Psoas muscle (tissue), 8 donors: ENCODE measurements at places on chromosomes 11 and 22. TPM values are rescaled to one million over a fixed set of nuclear protein-coding genes. Genes with fewer than 3 reads are reported as not detected.

- DNase-seq = no peak
Measured at GRCh38 chr11:58786693-58787092, 55.0 kb upstream of the GLYAT start.

- no peak for DNase-seq
Measured at GRCh38 chr22:30705710-30706651, 11.3 kb downstream of the OSBP2 start.

DNA sequence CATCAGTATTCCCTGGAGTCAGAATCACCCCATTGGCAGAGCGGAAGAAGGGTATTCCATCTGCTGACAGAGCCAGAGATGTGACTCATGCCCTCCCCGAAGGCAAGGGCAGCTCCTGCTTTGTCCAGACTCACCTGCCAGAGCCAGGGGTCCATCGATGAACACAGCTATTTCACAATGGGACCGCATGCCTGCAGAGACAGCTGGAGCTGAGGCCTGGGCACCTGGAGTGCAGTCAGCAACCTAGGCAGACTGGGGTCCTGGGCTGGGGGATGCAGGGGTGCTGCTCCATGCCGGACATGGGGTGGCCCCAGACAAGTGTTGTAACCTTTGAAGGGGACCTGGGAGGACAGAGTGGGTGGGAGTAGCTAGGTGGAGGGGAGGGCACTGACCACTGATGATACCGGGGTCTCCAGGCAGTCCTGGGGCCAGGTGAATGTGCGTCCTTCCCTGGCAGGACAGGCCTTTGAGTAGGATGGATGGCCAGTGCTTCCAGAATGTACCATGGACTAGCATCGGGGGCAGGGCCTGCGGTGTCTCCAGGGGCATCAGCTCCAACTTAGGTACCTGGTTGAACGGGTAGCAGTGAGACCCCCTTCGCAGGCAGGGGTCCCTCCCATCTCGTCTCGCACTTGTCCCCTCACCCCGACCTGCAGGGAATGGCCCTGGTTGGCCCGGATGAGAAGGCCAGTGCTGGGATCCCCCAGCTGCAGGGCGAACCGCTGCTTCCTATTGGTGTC, 1.7 kb downstream of the TRPT1 start:
- no peak for DNase-seq

DNA sequence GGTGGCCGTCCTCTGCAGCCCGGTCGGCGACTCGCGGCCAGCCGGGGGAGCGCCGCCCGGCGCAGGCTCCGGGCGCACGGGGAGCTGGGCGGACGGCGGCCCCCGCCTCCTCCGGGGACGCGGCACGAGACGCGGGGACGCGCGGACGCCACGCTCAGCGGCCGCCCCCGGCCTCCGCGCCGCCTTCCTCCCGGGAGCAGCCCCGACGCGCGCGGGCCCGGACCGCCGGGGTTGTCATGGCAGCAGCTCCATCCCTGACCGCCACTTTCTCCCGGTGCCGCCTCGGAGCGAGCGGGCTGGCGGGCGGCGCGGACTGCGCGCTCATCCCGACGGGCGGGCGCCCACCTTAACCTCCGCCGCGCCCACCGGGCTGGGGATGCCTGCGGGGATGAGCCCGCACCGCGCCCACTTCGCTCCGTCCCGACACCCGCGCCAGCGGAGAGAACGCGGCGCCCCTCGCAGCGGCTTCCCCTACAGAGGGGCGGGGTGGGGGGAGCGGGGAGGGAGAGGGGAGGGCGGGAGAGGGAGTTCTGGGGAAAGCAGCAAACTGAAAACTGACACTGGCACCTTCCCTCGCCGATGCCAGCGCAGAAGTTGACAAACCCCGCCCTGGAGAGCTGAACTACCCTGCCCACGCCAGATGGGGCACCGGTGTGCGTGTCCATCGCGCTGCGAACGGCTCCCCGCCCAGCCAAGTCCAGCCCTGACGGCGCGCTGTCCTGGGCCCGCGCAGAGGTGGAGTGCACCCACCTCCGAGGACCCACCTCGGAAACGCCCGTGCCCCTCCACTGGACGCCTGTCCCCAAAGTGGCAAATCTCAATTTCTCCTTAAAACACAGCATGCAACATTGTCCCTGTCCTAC, 588.4 kb downstream of the OPCML start:
- no peak for DNase-seq

GRCh38 chr11:14376920-14377319, 17.9 kb upstream of the RRAS2 start:
- DNase-seq = no peak

GRCh38 chr11:11215944-11216343, 137.1 kb downstream of the CSNK2A3 start:
- no peak for DNase-seq

- DNase-seq = peak; percentile 82
Measured at GRCh38 chr22:41178425-41178975, 26.6 kb upstream of the L3MBTL2 start.

GRCh38 chr11:68999093-68999747, 13.8 kb downstream of the MRGPRF start:
- no peak for DNase-seq

GRCh38 chr11:120682332-120682649, 170.7 kb downstream of the GRIK4 start:
- no peak for DNase-seq

GRCh38 chr11:120338107-120338933, 2.1 kb downstream of the ARHGEF12 start:
- no peak for DNase-seq

GRCh38 chr11:46680815-46681214, 19.6 kb downstream of the ARHGAP1 start:
- DNase-seq = no peak

GRCh38 chr11:119764108-119764868, 35.3 kb upstream of the NECTIN1 start:
- DNase-seq = peak; percentile 62

GRCh38 chr11:115919341-115920091, 415.3 kb upstream of the CADM1 start:
- DNase-seq = no peak

- DNase-seq = no peak
Measured at GRCh38 chr11:79087961-79088318, 352.9 kb downstream of the TENM4 start.

DNA sequence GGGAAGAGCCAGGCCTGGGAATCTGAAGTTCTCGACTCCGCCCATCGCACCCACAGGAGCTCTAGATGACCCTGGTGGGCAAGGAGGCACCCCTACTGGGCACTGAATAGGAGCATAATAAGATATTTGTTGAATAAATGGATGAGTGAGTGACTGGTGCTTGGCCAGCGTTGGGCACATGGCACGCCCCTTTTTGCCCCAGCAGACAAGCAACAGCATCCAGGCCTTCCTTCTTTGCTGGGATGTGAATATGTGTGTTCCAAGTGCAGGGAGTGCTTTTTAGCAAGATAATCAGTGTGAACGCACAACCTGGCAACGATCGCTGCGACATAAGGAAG, 443 bp upstream of the CELF1 start:
- no peak for DNase-seq

GRCh38 chr11:47160753-47161133, 15.9 kb downstream of the ARFGAP2 start:
- DNase-seq = no peak

DNA sequence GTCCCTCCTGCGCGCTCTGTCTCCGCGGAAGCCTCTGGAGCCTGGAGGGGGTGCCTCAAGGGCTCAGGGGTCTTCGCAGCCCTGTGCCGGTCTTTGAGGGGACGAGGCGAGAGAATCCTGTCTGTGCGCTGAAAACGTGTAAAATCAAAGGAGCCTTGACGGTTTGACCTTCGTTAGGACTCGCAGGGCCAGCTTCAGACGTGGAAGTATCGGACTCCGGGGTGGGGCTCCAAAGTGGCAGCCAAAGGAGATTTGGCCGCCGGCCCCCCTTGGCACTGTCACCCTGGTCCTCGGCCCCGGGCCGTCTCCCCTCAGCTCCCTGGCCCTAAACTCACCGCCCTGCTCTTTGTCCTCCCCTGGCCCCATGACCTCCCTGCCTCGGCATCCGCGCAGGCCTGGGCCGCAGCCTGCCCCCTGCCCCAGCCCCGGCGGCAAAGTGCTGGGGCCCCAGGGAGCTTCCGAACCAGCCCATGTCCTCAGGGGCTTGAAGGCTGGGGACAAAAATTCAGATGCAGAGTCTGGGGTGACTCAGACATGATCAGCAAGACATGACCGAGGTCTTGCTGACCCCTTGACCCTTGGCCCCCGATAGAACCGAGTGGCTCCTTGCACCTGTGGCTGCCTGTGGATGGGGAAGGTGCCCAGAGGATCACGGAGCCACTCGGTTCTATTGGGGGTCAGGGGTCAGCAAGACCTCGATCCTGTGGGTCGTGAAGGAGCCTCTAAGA, 6.9 kb upstream of the PHRF1 start:
- DNase-seq = peak; percentile 52

- DNase-seq = peak; percentile 56
Measured at GRCh38 chr22:39431821-39432251, 25.0 kb upstream of the MGAT3 start.

GRCh38 chr11:86418917-86419316, 44.2 kb downstream of the CCDC81 start:
- no peak for DNase-seq

DNA sequence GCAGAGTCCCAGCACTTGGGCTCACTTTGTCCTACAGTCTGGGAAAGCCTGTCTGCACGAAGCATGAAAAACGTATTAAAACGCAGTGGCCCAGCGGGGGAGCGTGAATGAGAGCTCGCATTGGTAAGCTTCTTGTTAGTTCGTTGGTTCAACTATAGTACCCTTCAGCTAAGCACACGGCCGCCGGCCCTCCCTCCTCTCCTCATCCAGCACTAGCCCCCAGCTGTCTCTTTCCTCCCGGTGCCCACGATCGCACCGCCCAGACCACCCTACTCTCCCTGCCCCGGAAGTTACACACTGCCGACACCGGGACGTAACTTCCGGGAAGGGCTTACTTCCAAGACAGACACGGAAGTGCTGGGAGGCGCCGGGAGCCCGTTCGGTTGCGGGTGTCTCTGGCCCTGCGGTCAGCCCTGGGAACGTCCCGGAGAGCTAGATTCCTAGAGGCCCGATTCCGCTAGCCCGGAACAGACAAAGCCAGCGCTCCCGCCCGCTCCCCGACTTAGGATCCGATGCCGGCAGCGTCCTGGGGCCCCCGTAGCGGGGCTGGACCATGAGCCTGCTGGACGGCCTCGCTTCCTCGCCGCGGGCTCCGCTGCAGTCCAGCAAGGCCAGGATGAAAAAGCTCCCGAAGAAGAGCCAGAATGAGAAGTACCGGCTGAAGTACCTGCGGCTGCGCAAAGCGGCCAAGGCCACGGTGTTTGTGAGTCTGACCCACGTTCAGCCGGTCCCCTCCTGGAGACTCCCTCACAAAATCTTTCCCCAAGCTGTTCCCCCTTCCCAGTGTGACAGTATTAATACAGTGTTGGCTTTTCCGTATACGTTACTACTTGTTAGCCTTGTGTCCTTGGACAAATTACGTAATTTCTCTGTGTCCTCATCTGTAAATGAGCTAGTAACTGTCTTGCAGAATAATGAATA, at the start of gene TBRG1:
Gene TBRG1 (plus strand): TSS at position 334 of the 921 bp plus-strand sequence. CDS start 220 bp downstream, at position 554.
- DNase-seq = peak; percentile 93

PNPLA3 gene
- 0.94 TPM for total RNA-seq

INCENP gene
- 11.6 TPM for total RNA-seq

RIMBP3C gene
- total RNA-seq = not detected

TSKU gene
- total RNA-seq = 4.0 TPM

PRDX5 gene
- 156 TPM for total RNA-seq
